ENCODE measurements at places on chromosomes 3 and 15.
A peak's percentile ranks its signal among the peaks of the same experiment; 100 is the strongest.

GRCh38 chr3:171099911-171100310, 73.4 kb upstream of the SLC2A2 start:
- no peak for DNase-seq

- DNase-seq, result no peak
These were observed 64.8 kb upstream of the TMEM108 start for GRCh38 chr3:132973441-132973840.

- DNase-seq, result no peak
These were observed 34.2 kb downstream of the FBXO45 start for GRCh38 chr3:196602673-196603072.

DNA sequence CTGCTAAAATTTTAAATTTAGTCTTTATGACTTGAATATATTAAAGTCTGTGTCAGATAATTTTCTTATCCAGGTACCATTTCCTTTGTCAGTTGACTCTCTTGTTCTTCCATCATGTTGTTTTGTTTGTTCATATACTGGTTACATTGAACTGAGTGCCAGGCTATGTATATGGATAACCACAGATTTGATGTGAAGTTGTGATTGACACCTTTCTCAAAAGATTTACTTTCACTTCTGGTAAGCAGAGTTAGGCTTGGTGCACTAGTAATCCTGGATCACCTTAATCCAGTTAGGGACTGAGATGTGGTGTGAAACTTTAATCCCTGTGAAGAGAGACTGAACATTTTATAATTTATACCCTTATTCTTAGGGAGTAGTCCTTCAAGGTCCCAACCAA, 99.4 kb downstream of the ADAM10 start:
- DNase-seq, result no peak

GRCh38 chr15:61376516-61376915, 147.4 kb upstream of the RORA start:
- DNase-seq, result no peak

DNA sequence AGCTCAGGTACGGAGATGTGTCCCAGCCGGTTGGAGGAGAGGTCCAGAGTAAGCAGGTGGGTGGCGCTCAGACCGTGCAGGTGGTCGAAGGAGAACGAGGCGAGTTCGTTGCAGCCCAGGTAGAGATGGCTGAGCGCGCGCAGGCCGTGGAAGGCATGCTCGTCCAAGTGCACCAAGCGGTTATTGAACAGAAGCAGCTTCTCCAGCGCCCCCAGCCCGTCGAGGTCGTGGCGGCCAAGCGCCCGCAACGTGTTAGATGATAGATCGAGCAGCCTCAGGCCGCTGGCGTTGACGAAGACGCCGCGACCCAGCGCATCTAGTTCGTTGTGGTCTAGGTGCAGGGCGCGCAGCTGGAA, 648 bp downstream of the AMIGO3 start:
- no peak for DNase-seq

DNA sequence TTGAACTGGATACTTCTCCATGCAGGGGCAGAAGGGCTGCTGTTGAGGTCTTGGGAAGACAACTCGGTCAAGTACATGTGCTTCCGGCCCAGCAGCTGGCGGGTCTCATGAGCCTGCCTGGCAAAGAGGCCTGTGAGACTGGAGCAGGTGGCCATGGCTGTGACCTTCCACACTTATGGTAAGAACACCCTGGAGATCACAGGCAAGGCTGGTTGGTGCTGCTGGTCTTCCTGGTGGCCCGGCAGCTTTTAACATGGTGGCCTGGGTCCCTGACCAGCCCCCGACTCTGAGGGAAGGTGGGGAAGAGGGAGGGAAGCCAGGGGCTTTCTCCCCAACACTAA, 15.4 kb downstream of the CHRD start:
- DNase-seq, result no peak

DNA sequence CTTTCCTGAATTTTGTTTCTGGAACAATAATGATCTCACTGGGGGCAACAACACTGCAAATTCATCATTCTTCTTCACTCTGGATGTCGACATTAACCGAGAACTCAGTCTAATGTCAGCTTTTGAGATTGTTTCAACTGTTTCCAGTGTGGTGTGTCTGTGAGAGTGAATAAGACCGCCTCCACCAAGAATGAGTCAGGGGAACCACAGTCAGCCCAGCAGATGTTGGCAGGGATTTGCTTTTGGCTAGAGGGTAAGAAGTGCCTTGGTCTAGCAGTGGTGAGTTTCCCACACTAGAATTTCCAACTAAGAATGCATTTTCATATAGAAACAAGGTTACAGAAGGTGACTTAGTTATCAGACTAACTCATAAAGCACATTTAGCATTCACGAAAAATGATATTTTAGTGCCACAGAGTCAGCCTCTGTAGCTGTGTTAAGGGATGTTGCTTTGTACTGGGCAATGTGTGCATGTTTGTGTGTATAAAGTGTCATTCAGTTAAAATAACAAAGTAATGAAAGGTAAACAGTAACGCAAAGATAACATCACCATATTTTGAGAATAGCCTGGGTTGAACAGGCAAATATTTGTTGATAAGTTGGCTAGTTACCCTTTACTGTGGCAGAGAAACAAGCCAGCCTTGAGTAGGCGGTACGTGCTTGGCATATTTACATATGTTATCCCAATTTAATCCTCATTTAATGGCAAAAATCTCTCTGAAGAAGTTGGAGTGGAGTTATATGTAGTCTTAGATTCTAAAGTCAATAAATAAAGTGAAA, 33.8 kb downstream of the DRD3 start:
- no peak for DNase-seq

- no peak for DNase-seq
These were observed 43.5 kb downstream of the PHLDB2 start for GRCh38 chr3:111902534-111902933.

DNA sequence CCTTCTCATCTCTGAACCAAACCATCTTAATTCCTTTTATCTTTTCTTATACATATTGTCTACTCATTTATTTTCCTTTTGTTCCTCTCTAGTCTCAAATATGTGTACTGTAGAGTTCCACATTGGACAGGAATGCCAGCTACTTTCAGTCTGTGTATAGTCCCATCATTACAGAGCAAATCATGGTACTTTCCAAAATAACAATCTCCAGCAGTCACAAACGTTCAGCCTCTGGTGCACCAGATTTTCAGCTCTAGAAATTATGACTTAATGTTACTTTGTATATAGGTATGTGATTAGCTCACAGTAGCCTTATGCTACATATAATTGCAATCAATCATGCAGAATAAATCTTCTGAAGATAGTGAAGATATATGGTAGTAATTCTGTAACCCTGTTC, 32.5 kb upstream of the TM4SF4 start:
- DNase-seq, result no peak

- DNase-seq, result no peak
These were observed 24.0 kb upstream of the CHCHD6 start for GRCh38 chr3:126679831-126680666.

DNA sequence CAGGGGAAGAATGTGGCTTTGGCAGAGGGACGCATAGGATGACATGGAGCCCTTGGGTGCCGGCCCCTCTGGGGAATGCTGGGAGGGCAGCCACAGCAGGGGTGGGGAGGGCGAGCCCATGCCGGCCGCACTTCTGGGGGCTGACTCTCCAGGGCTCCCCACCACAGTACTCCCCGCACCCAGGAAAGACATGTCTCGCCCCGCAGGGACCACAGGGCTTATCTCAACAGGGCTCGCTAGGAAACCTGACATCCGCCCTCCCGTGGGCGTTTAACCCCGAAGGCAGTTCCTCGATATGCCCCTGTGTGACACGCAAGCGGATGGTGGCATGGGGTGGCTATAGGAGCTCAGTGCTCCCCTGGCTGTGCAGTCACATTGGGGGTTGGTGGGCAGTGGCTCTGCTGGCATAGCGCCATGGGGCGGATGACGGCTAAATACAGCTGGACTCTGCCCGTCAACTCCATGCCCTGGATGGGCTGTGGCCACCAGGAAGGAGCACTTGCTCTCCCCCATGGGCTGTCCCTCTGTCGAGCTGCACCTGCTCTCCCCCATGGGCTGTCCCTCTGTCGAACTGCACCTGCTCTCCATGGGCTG, 141.4 kb downstream of the ADAMTS17 start:
- DNase-seq, result no peak

DNA sequence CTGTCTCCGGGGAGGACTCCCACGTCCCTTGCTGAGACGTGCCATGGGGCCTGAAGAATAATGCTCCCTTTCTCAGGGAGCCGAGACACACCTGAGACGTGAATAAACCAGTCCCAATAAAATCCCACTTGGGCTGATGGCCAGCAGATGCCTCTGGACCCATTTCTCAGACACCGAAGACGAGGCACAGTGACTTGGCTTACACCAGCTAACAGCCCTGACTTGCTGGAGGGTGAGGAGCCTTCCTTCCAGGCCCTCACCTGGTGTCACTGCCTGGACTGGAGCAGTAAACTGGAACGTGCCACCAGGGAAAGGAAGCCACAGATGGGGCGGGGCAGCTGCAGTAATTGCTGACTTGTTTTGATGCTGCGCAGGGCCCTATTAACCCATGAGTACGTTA, 189.7 kb downstream of the PDZRN3 start:
- DNase-seq, result no peak

DNA sequence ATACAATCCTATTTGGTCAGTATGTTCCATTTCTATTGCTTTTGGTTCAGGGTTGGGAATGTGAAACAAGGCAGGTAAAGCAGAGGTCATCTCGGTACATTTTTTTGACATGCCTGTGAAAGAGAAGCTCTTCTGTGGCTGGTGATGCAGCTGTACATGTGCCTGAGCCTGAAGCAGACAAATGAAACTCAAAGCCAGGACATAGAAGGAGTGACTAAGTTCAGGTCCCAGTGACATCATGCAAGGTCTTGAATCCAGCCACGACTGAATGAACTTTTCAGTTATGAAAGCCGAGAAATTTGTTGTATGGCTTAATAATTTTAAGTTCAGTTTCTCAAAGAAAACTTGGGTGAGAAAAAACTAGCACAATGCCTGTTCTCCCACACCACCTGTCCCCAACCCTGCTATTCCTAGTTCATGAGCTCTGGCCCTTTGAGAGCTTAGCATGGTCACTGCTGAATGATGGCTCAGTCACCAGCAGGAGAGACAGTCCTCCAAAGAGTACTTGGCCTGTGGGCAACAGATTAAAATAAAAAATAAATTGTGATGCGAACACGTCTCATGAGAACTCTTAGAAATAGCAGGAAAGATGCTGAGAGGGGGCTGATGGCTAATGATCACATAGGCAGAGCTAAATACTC, 600.2 kb upstream of the GRM7 start:
- no peak for DNase-seq

DNA sequence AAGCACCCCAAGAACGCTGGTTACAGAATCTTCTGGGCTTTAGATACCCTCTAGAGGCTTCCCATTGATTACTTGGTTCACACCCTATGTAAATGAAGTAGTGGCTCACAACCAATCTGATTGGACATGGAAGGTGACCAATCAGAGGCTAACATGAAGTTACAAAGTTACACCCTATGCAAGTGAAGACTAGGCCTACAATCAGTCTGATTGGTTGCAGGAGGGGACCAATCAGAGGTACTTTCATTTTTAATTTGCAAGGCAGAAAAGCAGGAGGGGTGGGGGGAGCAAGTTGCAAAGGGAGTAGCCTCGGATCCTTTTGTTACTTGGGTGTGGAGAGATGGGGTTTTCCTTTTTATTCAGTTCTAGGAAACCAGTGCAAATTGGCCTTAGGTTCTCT, 11.1 kb upstream of the RTP2 start:
- DNase-seq, result no peak

DNA sequence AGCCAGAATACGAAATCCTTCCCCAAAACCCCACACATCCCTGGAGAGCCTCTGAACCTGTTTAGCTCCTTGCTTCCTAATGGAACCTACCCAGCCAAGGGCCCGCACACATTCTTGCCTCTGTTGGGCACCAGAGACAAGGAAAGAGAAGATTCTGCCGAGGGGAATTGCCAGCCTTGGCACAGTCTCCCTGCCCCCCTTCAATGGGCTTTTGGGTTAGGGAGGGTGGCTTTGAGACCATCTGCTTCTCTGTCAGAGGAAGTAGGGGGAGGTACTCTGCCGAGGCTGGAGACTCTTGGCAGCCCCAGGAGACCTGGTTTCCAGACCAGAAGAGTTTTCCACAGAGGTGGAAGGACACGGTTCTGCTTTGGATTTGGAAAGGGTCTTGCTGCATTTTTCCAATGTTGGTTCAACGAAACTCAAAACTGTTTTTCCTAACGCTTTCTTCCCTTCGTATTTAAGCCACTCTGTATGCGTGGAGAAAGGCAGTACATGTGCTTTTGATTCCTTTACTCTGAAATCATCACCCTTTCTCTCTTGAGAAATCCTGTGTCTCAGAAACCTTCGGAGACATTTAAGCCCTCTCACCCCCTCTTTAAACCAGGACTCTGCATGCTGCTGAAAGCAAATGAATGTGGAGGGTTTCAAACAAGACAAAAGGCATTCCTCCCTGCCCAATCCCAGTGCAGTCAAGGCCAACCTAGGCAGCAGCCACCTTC, 78.8 kb upstream of the PRR23C start:
- no peak for DNase-seq

GRCh38 chr15:34119291-34119690, 17.4 kb downstream of the PGBD4 start:
- DNase-seq, result no peak

DNA sequence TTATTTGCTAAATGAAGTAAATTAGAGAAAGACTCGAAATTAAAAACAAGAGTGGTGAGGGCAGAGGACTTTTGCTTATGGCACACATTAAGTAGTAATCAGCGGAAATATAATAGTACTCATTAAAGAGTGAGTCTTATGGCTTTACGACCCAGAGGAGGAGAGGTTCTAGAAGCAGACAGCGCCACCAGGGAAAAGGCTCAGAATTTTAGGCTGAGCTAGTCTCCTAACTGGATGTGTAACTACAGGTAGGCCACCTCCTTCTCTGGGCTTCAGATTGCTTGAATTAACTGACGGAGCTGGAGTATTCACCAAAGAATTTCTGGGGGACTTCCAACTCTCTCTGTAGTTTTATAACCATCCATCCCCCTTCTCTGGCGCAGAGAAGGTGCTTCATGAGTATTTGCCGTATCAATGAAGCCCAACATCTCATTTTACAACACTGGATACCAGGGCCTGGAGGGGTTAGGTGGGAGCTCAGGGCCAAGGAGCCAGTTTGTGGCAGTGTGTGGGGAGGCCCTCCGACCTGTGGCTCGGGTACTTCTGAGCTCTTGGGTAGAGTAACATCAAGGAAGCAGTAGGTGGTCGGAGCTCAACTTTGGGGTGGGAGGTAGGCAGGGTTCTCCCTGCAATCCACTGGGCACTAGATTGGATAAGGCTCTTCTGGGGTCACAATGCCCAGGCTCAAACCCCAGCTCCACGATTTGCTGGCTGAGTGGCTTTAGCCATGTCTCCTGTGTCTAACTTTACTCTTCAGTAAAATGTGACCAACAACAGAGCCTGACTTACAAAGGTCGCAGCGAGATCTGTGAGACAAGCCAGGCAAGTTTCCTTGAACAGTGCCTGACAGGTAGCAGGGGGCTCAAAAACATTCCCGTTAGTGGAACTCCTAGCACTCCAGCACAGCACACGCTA, 1.1 kb downstream of the CHCHD4 start:
- no peak for DNase-seq

- peak; percentile 76 for DNase-seq
These were observed 147.6 kb downstream of the IL20RB start for GRCh38 chr3:137105277-137105977.

Data from right renal pelvis (tissue), 4 donors.